ENCODE measurements at places on chromosomes 11 and 22.

GRCh38 chr11:117226388-117227385 lies 5.2 kb downstream of the PCSK7 start:
- H3K36me3 ChIP-seq = peaks cover 54% of the 10 kb centered on the region
- no peaks in the 10 kb centered on the region for H3K27me3 ChIP-seq
- peaks cover 12% of the 10 kb centered on the region for H3K4me1 ChIP-seq

GRCh38 chr11:130404727-130405126 lies 23.7 kb downstream of the ADAMTS8 start:
- no peaks in the 10 kb centered on the region for H3K27me3 ChIP-seq
- H3K4me1 ChIP-seq = peaks cover 18% of the 10 kb centered on the region
- H3K4me3 ChIP-seq = no peak overlapping the region
- no peak for DNase-seq
- no peak overlapping the region for H3K27ac ChIP-seq
- H3K36me3 ChIP-seq = no peaks in the 10 kb centered on the region

DNA sequence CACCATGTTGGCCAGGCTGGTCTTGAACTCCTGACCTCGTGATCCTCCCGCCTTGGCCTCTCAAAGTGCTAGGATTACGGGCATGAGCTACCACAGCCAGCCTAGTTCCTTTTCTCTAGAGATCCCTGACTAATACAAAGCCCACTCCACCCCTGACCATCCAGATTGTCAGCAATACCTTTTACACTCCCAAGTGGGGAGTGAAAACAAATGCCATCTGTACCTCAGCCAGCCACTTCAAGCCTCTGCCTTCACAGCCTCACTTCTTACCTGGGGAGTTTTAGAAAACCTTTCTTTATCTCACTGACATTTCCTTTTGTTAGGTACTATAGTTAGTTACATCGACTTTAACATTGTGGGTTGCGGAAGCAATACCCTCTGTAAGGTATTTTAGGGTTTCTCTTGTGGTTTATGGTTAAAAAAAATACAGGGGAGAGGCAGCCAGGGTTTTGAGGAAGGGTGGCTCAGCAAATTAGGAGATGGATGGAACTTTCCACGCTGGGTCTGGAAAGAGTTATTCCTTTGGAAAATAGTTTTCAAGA lies 8.9 kb downstream of the TOM1 start:
- no peak overlapping the region for H3K27ac ChIP-seq
- peaks cover 32% of the 10 kb centered on the region for H3K4me1 ChIP-seq
- H3K4me3 ChIP-seq = no peak overlapping the region
- no peak for DNase-seq
- no peaks in the 10 kb centered on the region for H3K27me3 ChIP-seq
- H3K36me3 ChIP-seq = peaks cover 1% of the 10 kb centered on the region

DNA sequence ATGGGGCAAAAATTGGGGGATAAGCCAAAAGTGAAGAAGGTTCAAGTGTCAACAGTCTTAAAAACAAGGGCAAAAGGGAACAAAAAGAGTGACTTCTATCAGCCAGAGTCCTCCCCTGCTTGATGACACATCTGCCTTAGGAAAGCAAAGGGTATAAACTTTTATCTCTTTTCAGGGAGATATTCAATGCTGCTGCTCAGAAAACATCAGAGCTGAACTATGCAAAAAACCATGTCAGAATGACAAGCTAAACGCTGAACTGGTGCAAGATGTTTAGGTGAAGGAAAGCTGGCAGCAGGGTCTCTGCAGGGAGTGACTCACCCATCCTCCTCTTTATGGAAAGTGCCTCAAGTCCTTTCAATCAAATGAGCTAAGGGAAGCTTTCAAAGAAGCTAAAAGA lies 24.7 kb downstream of the ALG9 start:
- peak; percentile 56 for DNase-seq
- H3K36me3 ChIP-seq = peaks cover 4% of the 10 kb centered on the region
- H3K4me1 ChIP-seq = no peaks in the 10 kb centered on the region
- H3K4me3 ChIP-seq = no peak overlapping the region
- H3K27ac ChIP-seq = peak overlapping the region; percentile 3

DNA sequence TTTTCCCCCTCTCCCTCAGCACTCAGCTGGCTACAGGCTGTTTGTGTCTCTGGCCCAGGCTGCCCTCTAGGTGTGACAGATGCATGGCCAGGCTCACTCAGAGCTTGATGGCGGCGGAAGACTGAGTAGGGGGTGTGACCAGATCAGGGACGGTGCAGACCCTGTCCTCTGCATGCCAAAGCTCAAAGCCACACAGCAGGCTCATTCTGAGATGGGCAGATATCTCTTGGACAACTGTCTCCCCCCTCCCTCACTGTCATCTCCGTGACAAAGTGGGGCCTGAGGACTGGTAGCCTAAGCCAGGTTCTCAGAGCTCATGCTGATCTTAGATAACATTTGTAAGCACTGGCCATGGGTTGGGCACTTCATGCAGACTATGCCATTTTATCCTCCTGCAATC lies 231.3 kb downstream of the DSCAML1 start:
- no peak for DNase-seq
- H3K27ac ChIP-seq = no peak overlapping the region
- no peak overlapping the region for H3K4me3 ChIP-seq
- H3K27me3 ChIP-seq = no peaks in the 10 kb centered on the region
- no peaks in the 10 kb centered on the region for H3K36me3 ChIP-seq

- H3K4me1 ChIP-seq = peaks cover 5% of the 10 kb centered on the region
- H3K27ac ChIP-seq = no peak overlapping the region
- H3K4me3 ChIP-seq = no peak overlapping the region
- H3K36me3 ChIP-seq = no peaks in the 10 kb centered on the region
- DNase-seq = no peak
Measured at GRCh38 chr11:78820741-78821140, 246.1 kb upstream of the NARS2 start.

DNA sequence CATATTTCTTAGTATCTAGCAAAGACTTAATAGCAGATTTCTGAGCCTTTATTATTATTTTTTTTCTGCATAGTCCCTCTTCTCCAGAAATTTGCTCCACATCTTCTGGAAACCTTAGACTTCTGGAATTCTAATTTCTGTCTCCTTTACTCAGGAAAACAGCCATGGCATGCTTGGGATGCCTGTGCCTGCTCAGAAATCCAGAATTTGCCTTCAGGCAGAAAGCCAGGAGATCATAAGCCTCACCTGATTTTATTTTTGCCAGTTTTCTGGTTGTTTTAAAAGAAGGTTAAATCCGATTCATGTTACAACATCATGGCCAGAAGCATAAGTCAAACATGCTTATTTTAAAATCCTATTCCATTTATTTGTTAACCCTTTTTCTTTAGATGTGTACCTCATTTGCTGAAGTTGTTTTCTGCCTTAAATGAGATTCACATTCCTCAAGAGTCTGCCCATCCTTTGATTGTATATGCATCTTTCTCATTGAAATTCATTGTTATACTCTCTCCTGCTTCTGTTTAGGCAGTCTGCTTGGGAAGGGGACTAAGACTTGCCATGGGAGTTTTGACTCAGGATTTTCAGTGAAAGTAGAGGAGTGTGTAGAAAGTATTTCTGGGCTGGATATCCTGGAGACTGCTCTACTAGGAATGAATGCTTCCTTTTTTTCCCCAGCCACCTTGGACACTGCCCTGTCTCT lies 37.1 kb downstream of the SIK2 start:
- peak; percentile 52 for DNase-seq
- H3K36me3 ChIP-seq = no peaks in the 10 kb centered on the region
- H3K27me3 ChIP-seq = no peaks in the 10 kb centered on the region
- peak overlapping the region; percentile 68 for H3K27ac ChIP-seq
- H3K4me3 ChIP-seq = no peak overlapping the region

GRCh38 chr11:2267306-2267850 lies 3.0 kb downstream of the ASCL2 start:
- peaks cover 33% of the 10 kb centered on the region for H3K27me3 ChIP-seq
- no peak overlapping the region for H3K27ac ChIP-seq
- DNase-seq = peak; percentile 4
- H3K4me3 ChIP-seq = no peak overlapping the region
- H3K4me1 ChIP-seq = peaks cover 29% of the 10 kb centered on the region
- H3K36me3 ChIP-seq = no peaks in the 10 kb centered on the region

- no peak overlapping the region for H3K27ac ChIP-seq
- DNase-seq = peak; percentile 74
- H3K4me3 ChIP-seq = no peak overlapping the region
- no peaks in the 10 kb centered on the region for H3K27me3 ChIP-seq
Measured at GRCh38 chr22:38973289-38974169, 8.6 kb upstream of the APOBEC3B start.

GRCh38 chr22:24887260-24887659 lies 59.2 kb downstream of the LHFPL7 start:
- DNase-seq = no peak
- H3K27me3 ChIP-seq = no peaks in the 10 kb centered on the region
- H3K36me3 ChIP-seq = no peaks in the 10 kb centered on the region

- H3K4me1 ChIP-seq = no peaks in the 10 kb centered on the region
- no peak overlapping the region for H3K4me3 ChIP-seq
- DNase-seq = no peak
- no peak overlapping the region for H3K27ac ChIP-seq
- no peaks in the 10 kb centered on the region for H3K36me3 ChIP-seq
Measured at GRCh38 chr11:100939571-100939970, 190.0 kb downstream of the PGR start.

GRCh38 chr11:120446802-120447201 lies 64.7 kb upstream of the GRIK4 start:
- H3K27ac ChIP-seq = no peak overlapping the region
- DNase-seq = peak; percentile 31
- H3K27me3 ChIP-seq = no peaks in the 10 kb centered on the region
- no peaks in the 10 kb centered on the region for H3K4me1 ChIP-seq

GRCh38 chr11:90220391-90220790 lies 2.5 kb downstream of the CHORDC1 start:
- H3K4me3 ChIP-seq = no peak overlapping the region
- no peak for DNase-seq
- H3K36me3 ChIP-seq = peaks cover 2% of the 10 kb centered on the region
- H3K4me1 ChIP-seq = peaks cover 3% of the 10 kb centered on the region

DNA sequence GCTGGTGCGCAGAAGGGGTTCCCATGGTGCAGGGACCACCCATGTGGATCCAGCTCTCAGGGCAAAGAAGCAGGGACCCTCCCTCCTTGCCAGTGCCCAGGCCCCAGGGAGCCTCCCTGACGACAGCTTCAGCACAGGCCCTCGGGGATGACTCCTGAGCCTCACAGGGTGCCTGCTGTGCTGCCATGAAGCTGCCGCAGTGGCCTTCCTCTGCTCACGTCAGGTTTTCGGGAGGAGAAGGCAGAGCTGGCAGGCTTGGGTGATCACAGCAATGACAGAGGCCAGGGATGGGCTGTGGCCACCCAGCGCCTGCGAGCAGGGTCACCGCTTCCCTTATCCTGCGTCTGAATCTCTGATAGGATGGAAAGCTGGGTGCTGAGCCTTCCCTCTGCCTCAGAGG lies 276.2 kb downstream of the BRD1 start:
- no peak for DNase-seq
- H3K36me3 ChIP-seq = no peaks in the 10 kb centered on the region
- no peak overlapping the region for H3K27ac ChIP-seq
- H3K4me1 ChIP-seq = peaks cover 9% of the 10 kb centered on the region

DNA sequence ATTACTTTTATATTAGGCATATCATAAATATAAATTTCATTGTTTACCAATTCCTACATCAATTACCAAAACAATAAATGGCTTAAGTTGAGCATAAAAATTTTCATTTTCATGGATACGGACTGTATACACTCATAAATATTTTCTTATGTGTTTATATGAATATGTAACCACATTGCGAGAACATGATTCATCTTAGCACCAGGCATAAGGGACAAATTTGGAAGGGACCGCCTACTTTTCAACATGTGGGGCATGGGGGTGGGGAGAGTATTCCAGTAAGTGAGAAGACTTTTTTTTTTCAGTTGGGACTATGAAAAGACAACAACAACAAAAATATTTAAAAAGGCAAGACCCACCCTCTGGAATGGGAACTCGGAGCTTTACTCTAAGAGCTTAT lies 296.1 kb downstream of the RAB38 start:
- no peak overlapping the region for H3K27ac ChIP-seq
- H3K4me1 ChIP-seq = no peaks in the 10 kb centered on the region
- no peaks in the 10 kb centered on the region for H3K27me3 ChIP-seq
- peak; percentile 12 for DNase-seq

DNA sequence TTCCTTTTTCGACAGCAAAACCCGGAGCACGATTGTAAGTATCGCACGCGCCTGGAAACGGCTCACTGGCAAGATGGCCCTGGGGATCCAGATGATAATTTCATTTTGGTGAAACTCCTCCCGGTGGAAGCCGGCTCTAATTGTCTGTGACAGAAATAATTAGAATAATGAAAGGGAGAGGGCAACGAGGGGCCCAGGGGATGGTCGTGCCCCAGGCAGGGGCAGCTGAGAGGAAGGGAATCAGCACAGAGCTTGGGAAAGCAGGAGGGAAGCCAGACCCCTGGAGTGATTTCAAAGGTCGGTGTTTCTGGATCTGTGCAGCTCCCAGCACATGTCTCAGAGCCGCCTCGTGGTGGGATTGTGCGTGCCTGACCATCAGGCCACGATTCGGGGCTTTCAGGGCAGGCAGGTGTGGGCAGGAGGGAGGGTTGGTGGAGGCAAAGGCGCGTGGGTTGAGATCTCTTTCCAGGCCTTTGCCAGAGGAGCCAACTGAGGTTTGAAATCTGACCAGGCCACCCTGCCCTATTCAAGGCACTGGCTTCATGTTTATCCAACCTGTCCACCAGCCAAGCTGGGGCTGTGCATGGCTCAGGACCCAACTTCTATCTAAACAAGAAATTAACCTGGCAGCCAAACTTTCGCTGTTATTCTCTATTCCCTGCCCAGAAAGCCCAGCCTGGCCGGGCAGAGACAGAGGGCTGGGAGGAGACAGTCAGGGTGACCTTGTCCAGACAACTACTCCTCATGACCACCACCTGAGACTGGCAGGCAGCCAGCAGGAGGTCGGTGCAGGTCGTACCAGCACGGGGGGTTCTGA lies 27.8 kb downstream of the ANO1 start:
- no peaks in the 10 kb centered on the region for H3K36me3 ChIP-seq
- H3K4me1 ChIP-seq = no peaks in the 10 kb centered on the region
- DNase-seq = no peak

- DNase-seq = peak; percentile 30
- peaks cover 38% of the 10 kb centered on the region for H3K27me3 ChIP-seq
- peaks cover 8% of the 10 kb centered on the region for H3K4me1 ChIP-seq
- H3K27ac ChIP-seq = no peak within 1 kb of the TSS
Measured at GRCh38 chr11:68684385-68685356, at the start of gene GAL. Gene GAL, plus strand, starts transcription at chr11:68684544. Its CDS starts 380 bp downstream, at chr11:68684924.

- no peaks in the 10 kb centered on the region for H3K36me3 ChIP-seq
- no peaks in the 10 kb centered on the region for H3K4me1 ChIP-seq
- no peak overlapping the region for H3K27ac ChIP-seq
- no peak overlapping the region for H3K4me3 ChIP-seq
Measured at GRCh38 chr11:10255388-10256125, 38.5 kb downstream of the SBF2 start.

- H3K27me3 ChIP-seq = no peaks in the 10 kb centered on the region
- H3K27ac ChIP-seq = no peak overlapping the region
- no peaks in the 10 kb centered on the region for H3K4me1 ChIP-seq
- no peak overlapping the region for H3K4me3 ChIP-seq
Measured at GRCh38 chr11:71186806-71187205, 65.6 kb downstream of the SHANK2 start.

Measured in trophoblast cell (in vitro differentiated cells and primary cell).